HuH-7.5 (cell line): ENCODE measurements at places on chromosomes 7 and 10.

DNA sequence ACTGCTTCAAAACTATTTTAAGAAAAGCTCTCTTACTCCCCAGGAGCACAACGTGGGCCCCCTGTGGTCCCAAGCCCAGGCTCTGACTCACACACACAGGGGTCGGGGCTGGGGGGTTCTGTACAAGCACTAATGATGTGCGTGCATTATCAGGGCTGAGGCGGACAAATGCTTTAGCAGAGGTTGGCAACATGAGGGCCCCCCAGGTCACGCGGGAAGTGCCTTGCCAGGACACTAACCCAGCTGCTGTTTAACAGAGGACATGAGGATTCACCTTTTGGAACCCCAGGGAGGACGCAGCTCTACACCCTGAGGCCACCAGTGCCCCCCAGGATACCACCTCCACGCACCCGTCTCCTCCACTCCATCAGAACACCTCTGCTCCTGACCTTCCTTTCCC, 342.8 kb downstream of the DNAJB6 start:
- DNase-seq = no peak

DNA sequence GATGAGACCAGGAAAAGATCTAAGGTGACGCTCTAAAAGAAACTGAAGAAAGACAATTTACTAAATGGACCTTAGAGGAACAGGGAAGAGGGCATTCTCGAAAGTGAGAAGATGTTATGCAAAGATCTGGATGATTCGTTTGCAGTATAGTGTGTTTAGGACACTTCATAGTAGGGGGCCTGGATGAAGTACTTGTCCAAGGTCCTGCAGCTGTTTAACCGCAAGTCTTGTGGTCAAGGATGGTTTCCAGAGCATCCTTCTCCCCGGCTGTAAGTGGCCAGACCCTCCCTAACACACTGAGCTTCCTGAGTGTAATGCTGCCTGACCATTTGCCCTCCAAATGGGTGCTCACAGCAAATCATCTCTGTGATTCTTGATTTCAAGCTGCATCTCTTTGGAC, 101.6 kb downstream of the XPNPEP1 start:
- no peak for DNase-seq

DNA sequence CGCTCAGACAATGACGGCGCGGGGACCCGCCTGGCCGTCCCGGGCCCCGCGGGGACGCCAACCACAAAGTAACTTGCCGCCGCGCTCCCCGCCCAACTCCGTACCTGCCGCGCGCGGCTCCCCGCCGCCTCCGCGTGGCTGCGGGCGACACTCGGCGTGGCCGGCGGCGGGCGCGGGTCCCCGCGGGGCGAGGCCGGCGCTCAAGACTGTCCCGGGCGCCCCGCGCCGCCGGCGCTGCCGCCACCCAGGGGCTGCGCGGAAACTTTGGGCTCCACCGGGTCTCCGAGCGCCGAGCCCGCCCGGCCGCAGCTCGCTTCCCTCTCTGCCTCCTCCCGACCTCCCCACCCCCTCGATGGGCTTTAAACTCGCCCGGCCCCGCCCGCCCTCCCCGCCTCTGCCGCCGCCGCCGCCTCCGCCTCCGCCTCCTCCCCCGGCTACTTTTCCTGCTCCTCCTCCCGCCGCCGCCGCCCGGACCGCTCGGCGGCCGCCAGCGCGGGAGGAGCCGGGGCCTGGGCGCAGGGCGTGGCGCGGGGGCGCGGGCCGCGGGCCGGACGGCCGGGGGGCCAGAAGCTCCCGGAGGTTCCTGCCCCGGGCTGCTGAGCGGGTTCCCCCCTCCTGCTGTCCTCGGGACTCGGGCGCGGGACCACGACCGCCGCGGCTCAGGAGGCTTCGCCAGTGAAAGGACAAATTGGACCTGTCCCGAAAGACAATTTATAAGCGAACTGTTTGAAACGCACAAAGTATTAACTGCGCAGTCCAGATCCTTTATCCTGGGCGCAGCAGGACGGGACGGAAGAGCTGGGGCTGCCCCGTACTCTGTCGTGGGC, 10.6 kb upstream of the GRB10 start:
- DNase-seq = peak; percentile 89

DNA sequence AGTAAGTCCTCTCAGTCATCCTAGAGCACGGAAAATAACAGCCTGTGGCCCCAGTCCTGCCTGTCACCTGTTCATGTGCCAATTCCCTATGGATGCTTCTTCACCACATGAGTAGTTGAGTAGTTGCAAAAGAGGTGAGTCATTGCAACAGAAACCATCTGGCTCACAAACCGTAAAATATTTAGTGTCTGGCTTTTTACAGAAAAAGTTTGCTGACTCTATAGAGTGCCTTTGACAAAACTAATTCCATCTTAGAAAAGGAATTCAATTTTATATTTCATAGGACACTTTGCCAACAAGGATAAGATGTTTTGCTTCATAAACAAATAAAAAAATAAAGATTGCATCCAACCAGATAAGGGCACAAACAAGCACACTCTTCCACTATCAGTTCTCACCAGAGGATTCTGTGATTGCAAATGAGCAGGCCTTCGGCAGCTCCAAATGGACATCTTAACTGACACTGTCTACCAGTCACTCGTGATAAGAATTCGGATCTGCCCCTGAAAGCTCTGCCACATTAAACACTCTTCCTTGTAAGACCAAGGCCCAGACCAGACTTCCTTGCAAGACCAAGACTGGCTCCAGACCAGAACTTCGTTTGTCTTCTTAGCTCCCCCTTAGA, 242.7 kb upstream of the SEMA3C start:
- DNase-seq = peak; percentile 28

DNA sequence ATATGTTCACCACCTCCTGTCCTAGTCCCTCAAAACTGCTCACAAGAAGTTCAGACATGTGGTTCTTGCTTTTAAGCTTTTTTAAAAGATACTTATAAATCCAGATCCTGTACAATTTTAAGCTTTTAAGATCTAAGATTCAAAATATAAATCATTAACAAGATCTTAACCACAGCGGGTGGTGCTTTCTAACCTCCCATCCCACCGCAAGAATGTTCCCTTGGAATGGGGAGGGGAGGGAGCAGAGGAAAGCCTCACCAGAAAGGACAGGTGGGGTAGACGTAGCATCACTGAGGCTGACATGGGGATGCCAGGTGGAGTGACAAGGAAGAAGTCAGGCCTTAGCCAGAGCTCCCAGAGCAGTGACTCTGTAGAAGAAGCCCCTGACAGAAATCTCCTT, 133.5 kb downstream of the C1GALT1 start:
- no peak for DNase-seq

DNA sequence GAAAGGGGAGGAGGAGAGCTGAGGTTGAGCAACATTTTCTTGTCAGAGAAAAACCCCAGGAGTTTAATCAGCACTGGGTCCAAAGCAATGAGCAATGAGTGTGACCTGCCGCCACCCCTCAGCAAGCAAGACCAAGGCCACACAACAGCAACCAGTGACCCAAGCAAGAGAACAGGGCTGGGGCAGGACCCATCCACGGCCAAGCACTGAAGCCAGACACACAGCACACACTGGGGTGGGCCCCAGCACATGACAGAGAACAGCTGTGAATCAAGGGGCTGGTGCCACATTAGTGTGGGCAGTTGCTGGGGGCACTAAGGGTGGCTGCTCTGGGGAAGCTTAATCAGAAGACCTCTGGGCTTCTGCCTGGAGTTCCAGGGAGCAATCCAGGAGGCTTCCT, 16.2 kb downstream of the TMEM72 start:
- no peak for DNase-seq

DNA sequence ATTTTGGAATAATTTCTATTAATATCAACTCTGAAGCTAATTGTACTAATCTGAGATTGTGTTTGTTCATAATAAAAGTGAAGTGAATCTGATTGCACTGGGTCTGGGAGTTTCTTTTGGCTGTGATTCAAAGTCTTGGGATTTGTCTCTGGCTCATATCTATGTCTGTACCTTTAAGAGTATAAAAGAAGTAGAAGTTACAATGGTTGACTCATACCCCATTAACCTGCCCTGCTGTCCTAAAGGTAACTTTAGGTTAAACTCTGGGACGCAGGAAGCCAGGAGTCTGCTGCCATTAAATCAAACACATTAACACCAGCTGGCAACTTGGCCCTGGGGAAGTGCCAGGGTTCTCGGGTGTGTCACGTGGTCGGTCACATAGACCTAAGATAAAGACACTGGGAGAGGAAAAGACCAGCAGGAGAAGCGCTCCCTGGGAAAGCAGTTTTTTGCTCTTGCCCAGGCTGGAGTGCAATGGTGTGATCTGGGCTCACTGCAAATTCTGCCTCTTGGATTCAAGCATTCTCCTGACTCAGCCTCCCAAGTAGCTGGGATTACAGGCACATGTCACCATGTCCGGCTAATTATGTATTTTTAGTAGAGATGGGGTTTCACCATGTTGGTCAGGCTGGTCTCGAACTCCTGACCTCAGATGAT, 17.8 kb downstream of the SCD start:
- no peak for DNase-seq

GRCh38 chr10:35377050-35377728, 40.9 kb downstream of the CCNY start:
- no peak for DNase-seq

GRCh38 chr10:70053218-70053840, 683 bp downstream of the MACROH2A2 start:
- DNase-seq = no peak

- no peak for DNase-seq
Observed at GRCh38 chr7:55299273-55299967, 65.7 kb upstream of the LANCL2 start.

DNA sequence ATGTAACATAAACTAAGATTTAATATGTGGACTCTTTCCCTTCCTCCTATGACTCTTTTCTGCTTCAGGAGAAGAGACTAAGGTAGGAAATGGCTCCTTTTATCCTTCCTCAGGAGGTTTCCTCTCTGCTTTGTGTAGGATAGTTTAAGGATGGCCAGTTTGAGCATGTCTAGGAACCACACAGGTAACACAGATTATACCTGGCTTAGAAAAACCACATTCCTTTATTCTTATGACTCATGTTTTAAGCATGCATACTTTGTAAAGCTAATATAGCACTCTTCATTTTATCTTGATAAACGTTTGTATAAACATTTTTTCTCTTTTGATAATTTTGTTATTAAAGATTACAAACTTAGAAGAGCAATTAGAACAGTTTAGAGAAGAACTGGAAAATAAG, 57.8 kb downstream of the CYP51A1 start:
- no peak for DNase-seq

GRCh38 chr7:2654059-2654458, 22.3 kb downstream of the TTYH3 start:
- no peak for DNase-seq
